ENCODE measurements at places on chromosomes 1 and 21.

- peak; percentile 20 for DNase-seq
Measured at GRCh38 chr1:86992861-86993260, 78.4 kb downstream of the HS2ST1 start.

DNA sequence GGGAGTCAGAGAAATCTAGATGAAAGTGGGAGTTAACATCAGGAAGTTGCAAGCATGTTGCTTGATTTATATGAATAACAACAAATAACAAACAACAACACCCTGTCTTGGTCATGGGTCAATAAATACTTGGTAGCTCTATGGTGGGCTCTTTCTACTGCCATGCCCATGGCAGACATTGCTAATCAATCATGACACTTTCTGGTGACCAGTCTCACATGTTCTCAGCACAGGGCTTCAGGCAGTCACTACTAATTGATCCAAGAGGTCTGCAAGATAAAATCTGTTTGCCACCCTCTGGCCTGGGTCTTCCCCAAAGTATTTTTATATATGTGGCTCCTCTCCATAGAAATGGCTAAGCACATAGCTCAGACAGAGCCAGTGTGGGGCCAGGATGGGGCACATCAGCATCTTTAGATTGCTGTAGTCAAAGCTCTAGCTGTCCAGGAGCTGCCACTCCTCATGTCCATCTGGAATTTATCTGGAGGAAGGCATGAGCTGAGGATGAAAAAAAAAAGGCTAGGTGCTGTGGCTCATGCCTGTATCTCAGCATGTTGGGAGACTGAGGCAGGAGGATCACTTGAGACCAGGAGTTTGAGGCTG is 51.2 kb downstream of the STUM start:
- DNase-seq = no peak

GRCh38 chr21:38352536-38353219 is 95.9 kb downstream of the KCNJ15 start:
- DNase-seq = peak; percentile 66

DNA sequence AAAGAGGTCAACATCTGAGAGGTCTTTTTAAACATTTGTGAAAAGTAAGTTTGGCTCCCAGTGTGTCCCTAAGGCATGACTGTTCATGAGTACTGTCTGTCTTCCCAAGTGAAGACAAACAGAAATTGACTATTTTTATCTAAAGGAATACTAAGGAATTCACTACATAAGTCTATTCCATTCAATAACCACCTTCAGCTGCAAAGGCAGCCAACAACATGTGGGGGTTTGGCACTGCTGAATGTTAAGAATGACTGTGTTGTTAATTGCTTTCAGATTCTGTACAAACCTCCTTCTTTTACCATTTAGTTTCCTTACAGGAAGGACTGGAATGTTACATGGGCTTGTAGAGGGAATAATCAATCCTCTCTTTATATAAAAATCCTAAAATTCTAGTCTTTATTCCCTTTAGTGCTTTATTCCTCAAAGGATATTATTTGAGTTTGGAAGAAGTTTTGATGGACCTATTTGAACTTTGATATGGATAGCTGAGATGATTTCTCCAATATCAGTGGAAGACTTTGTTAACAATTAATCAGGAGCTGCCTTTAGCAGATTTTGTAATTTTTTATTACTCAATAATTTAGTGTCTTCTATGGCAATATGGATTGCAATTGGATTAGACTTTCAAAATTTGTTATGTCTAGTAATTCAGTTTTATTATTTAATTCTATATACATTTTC is 201.7 kb upstream of the CHRM3 start:
- DNase-seq = no peak

DNA sequence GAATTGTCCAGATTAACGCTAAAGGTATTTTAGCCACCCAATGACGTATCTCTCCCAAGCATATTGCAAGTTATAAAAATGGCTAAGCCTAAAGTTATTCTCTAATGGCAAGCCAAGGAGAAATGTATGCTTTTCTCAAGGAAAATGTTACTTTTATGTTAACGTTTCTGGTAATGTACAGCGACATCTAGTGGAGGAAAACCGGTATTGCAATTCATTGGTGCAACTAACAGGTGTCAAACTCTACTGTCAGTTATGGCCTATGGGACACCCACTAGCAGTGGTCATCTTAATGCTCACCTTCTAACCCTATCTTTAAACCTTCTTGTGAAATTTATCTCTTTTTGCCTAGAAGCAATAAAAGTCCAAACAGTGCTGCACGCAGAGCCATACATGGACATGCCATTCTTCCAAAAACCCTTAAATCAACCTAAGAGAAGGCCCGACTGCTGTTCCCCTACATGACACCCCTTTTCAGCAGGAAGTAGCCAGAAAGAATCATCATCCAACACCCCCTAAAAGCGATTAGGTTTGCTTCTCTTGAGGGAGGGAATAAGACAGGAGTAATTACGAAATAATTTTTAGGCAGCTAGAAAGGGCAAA is 68.7 kb upstream of the LRIF1 start:
- peak; percentile 19 for DNase-seq

DNA sequence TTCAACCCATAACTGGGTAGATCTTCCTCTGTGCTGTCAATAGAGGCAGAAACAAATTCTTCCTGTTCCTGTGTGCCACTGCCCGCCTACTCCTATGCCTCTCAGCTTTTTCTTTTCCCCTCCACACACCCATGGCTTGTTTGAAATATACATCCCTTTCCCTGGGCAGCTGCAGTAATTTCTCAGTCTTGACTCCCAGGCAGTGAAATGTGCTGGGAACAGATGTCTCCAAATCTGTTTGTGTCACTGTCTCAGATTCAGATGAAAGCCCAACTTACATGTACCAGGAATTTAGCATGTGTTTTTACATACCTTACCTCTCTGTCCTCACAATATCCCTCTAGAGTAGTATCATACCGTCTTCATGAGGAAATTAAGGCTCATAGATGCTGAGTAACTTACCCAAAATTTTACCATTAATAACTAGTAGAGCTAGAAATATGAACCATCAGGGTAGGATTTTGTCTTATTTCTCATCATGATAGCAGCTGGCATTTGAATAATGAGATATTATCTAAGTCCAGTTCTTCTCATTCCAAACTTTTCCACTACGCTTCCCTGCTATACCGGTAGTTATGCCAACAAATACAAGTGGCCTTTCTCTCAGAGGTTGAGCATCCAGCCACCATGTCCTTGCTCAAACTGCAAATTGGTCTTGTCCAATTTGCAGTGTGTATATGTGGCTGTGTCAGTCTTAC is 4.7 kb upstream of the VASH2 start:
- DNase-seq = no peak

- peak; percentile 3 for DNase-seq
Measured at GRCh38 chr1:189220750-189221149, 1256.9 kb downstream of the BRINP3 start.

DNA sequence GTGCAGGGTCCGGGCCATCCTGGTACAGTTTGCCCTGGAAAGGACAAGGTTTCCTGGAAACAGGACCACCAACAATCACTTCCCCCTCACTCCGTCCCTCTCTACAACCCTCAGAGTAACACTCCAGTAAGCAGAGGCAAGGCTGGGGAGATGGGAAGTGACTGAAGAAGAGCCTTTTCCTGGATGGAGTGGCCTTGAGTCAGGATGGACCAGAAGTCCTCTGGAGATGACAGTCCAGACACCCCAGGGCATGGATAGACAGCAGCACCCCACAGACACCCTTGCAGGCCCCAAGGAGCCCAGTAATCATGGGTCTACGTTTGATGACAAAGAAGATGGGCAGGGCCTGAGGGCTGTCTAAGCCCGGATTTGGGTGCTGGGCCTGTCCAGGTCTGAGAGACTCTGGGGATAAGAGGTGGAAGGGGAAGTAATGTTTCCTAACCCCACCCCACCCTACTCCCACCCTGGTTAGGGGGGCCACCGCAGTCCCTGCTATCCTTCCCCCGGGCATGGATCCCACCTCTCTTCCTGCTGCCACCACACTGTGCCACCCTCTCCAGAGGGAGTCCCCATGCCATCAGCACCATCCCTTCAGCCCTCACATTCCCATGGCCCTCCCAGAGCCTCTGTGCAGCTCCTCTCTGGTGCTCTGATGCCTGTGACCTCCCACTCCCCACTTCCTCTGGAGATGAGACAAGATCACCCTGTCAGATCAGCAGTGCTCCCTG is 7.2 kb upstream of the S100A8 start:
- no peak for DNase-seq

- DNase-seq = peak; percentile 70
Measured at GRCh38 chr1:156748670-156749418, 2.6 kb downstream of the HDGF start.

DNA sequence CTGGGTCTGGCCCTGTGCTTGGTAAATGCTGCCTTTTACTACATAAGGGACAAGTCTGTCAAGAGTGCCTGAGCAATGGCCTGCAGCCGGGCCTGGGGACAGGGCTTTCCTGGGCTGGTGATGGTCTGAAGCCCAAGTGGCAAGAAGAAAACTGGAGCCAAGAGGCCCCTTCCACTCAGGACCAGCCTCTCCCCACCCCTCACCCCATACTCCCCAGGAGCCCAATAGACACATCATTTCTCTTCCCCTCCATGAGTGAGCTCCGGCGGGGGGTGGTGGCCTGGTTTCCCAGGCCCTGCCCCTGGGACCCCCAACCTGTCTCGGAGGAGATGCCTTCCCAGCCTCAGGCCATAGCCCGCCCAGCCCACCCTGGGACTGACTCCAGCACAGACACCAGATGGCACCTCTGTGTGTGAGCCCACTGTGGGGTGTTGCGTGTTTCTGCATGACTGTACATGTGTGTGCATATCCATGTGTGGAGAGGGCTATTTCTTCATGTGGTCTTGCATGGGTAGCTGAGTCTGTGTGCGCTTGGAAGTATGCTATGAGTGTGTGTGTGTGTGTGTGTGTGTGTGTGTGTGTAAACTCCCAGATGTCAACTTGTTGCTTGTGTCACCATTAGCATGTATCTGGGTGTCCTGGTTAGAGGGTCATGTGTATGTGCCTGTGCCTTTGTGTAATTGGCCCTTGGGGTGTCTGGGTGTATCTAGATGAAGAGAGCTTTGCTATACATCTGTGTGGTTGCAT is 14.3 kb upstream of the LRP8 start:
- DNase-seq = no peak

- DNase-seq = no peak
Measured at GRCh38 chr1:1760345-1760650, 18.0 kb downstream of the NADK start.

- DNase-seq = peak; percentile 77
Measured at GRCh38 chr1:2132222-2133038, 62.1 kb downstream of the FAAP20 start.

GRCh38 chr1:83495560-83495959 is 503.4 kb downstream of the TTLL7 start:
- DNase-seq = no peak

DNA sequence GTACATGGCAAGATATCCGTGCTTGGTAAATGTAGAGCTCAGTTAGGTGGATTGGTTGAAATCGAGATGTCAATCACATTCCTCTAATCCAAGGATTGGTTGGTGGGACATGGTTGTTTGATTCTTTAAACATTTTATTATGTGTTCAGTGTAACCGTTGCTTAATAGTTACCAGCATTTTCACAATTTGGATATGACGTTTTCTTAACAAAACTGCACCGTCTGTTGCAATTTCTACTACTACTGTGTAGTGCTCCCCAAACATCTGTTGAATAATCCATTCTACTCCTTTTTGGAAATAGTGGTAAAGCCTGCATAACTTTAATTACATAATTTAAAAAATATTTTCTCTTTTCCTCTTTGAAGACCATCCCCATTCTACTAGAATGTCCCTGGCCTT is 16.3 kb downstream of the OR2B11 start:
- DNase-seq = no peak

- no peak for DNase-seq
Measured at GRCh38 chr1:35598895-35599294, 25.8 kb downstream of the TFAP2E start.

DNA sequence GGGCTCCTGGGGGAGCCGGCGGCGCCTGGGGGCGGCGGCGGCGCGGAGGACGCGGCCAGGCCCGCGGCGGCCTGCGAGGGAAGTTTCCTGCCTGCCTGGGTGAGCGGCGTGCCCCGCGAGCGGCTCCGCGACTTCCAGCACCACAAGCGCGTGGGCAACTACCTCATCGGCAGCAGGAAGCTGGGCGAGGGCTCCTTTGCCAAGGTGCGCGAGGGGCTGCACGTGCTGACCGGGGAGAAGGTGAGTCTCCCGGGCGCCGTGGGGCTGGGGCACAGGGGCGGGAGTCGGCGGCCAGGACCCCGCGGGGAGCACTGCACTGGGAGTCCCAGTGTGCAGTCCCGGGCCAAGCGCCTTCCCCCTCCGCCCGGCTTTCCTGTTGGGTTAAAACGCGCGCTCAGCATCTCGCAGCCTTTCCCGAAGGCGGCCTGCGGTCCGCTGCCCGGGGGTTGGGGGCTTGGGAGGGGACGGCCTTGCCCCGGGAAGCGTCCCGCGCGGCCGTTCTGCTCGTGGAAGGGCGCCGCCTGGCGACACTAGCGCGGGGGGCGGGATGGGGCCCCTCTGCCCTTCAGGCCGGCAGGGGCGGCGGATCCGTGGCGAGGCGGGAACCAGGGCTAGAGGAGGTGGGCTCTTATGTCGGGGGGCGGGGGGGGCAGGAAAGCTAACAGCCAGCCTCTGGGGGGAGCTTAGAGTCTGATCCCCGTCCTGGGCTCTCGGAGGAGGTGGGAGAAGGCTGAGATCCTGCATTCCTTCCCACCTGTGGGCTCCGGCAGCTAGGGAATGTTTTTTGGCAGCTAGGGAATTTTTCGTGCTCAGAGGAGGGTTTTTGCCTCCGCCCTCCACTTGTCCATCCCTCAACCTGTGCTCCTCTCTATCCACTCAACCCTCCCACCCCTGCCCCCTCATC is 1.1 kb downstream of the HUNK start:
- no peak for DNase-seq

- no peak for DNase-seq
Measured at GRCh38 chr1:210692796-210693195, 364.1 kb downstream of the HHAT start.

GRCh38 chr1:46421739-46422138 is 27.6 kb downstream of the FAAH start:
- no peak for DNase-seq

GRCh38 chr1:8465013-8465412 is 147.1 kb downstream of the SLC45A1 start:
- DNase-seq = peak; percentile 47

- DNase-seq = peak; percentile 49
Measured at GRCh38 chr1:188958461-188959115, 1519.1 kb downstream of the BRINP3 start.

GRCh38 chr1:28921286-28921869 is 7.0 kb downstream of the EPB41 start:
- DNase-seq = no peak

DNA sequence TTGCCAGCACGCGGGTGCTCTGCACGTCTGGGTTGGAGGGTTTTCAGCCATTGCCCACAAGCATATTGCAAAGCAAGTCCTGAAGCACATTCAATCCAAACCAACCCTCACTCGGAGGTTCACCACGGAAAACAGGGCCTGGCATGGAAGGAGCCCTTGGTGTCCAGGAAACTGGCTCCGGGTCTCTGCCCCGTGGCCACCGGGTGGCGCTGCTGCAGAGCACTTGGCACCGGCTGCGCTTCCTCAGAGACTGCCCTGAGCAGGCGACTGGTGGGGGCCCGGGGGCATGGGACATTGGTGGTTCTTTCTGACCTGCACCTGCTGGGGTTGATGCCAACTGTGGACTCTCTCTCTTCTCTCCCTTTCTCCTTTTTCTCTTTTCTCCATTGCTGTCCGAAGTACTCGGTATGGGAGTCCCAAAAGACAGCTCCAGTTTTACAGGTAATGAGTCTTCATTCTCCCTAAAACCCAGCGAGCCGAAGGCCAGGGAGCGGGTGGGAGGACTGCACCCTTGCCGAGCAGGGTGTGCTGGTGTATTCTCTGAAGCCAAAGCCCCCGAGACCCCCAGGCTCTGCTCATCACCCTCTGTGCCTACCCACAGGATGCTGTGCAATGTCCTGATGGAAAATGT is 4.1 kb upstream of the KCNAB2 start:
- peak; percentile 22 for DNase-seq

GRCh38 chr1:167631386-167631935 is 1.4 kb downstream of the RCSD1 start:
- DNase-seq = no peak

Data from iris pigment epithelial cell (primary cell).